Mesenteric fat pad (tissue), 1 donor: ENCODE measurements at places on chromosomes 16 and 17. TPM values are rescaled to one million over a fixed set of nuclear protein-coding genes. Genes with fewer than 3 reads are reported as not detected.

CIBAR2 gene
- not detected for total RNA-seq

PRSS27 gene
- 0.48 TPM for total RNA-seq

SLC4A1 gene
- total RNA-seq, result 0.35 TPM

NGFR gene
- total RNA-seq, result 42.0 TPM

EIF4A3 gene
- 92.0 TPM for total RNA-seq

SPATA22 gene
- total RNA-seq, result not detected

MYH1 gene
- 0.06 TPM for total RNA-seq

C16orf74 gene
- total RNA-seq, result 3.1 TPM

SCO1 gene
- total RNA-seq, result 42.9 TPM
